ENCODE measurements at places on chromosomes 2 and 18. TPM values are rescaled to one million over a fixed set of nuclear protein-coding genes. Genes with fewer than 3 reads are reported as not detected.

GRCh38 chr18:48943736-48944527, 6.8 kb downstream of the SMAD7 start:
- DNase-seq = no peak
- H3K4me1 ChIP-seq = peaks cover 90% of the 10 kb centered on the region
- H3K36me3 ChIP-seq = no peaks in the 10 kb centered on the region
- H3K4me3 ChIP-seq = no peak overlapping the region
- H3K27me3 ChIP-seq = no peaks in the 10 kb centered on the region

DNA sequence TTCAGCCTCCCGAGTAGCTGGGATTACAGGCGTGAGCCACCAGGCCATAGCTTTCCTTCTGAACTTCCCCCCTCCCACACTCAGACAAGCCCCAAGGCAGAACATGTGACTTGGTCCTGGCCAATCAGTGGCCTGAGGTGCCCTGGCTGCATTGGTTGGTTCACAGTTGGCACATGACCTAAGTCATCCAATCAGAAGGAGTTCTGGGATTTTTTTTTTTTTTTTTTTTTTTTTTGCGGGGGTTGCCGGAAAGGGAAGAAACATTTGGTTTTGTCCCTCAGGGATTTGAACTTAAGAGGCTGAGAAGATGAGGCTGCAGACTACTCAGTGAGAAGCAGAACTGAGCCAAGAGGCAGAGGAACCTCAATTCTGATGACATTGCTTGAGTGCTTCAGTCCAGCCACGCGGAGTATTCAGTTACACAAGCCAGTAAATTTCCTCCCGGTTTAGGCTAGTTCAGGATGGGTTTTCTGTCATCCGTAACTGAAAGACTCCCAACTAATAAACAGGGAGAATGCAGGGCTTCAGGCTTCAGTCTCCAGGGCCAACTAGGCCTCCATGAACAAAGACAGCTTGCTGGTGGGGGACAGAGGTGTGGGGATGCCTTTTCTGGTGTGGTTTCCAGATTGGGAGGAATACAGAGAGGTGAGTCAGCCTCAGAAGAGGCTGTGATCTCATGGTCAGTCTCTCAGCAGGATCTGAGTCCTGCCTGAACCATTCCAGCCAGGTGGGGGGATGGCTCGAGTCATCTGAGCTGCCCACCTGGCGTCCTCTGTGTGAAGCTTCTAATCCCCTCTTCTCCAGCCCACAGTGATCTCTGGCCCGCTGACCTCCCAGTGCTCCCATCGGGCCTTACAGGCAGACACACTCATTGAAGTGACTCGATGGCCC, 9.2 kb downstream of the PTMA start:
- no peak overlapping the region for H3K27ac ChIP-seq
- H3K4me3 ChIP-seq = no peak overlapping the region
- no peak for DNase-seq

DNA sequence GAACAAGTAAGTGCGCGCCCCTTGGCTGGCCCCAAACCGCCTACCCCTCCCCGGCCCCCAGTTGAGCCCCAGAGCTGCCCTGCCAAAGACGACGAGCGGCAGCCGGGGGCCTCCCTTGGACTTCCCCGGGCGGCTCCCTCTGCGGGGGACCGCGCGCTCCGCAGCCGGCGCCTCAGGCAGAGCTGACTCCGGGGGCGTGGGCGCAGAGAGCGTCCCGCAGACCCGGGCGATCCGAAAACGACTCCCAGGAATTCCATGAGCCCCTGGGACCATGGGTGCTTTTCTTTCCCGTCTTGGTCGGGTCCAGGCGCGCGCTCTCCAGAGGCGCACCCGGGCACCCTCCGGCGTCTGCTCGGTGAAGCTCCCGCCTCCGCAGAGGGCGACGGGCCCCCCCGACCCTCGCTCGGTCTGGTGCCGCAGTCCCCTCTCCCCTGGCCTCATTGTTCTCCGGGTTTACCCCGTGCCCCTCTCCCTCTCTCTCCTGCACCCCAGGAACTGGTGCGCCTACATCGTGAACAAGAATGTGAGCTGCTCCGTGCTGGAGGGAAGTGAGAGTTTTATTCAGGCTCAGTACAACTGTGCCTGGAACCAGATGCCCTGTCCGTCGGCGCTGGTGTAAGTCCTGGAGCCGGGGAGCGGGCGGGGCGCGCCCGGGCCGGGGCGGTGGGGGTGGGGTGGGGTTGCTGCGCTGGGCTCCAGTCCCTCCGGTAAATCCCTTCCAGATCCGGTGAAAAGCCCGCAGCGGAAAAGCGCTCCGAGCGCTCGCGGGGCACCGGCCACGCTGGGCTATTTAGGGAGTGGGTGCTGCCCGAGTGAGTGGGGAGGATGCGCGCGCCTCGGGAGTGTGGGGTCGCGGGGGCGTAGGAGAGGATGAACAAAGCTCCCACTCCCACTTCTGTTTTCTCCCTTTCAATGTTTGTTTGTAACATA, 776 bp downstream of the EMILIN2 start:
- no peak for DNase-seq
- peaks cover 9% of the 10 kb centered on the region for H3K4me1 ChIP-seq
- H3K36me3 ChIP-seq = no peaks in the 10 kb centered on the region
- H3K4me3 ChIP-seq = peak overlapping the region; percentile 62
- no peaks in the 10 kb centered on the region for H3K27me3 ChIP-seq

- H3K4me1 ChIP-seq = peaks cover 3% of the 10 kb centered on the region
- no peak for DNase-seq
These were observed 27.9 kb downstream of the ACVR1 start for GRCh38 chr2:157848213-157848612.

DNA sequence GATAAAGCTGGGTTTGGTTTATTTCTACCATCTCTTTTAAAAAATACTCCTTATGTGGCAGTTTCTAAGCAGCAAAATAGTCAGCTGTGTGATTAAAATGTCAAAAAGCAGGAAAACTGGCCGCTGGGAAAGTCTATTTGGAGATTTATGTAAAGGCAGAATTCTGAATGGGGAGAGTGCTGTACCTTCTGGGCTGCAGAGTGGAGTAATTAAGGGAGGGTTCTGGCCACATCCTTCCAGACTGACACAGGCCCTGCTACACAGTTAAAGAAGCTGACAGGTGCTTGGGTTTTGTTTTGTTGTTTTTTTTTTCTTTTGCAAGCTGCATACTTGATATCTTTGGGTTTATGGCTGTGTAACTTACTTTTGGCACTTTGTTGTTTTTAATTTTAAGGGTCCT, 157.2 kb downstream of the WDSUB1 start:
- H3K27ac ChIP-seq = peak overlapping the region; percentile 7
- no peak overlapping the region for H3K4me3 ChIP-seq
- DNase-seq = no peak
- peaks cover 3% of the 10 kb centered on the region for H3K36me3 ChIP-seq

DNA sequence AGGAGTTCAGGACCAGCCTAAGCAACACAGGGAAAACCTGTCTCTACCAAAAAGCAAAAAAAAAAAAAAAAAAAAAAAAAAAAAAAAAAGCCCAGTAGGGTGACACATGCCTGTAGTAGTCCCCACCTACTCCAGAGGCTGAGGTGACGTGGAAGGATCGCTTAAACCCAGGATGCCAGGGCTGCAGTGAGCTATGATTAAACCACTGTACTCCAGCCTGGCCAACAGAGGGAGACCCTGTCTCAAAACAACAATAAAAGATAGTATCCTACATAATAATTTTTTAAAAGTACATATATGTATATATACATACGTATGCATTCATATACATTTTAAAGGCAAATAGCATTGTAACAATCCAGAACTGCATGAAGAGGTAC, 51.7 kb downstream of the SOS1 start:
- no peak overlapping the region for H3K4me3 ChIP-seq
- no peak overlapping the region for H3K27ac ChIP-seq
- no peak for DNase-seq
- no peaks in the 10 kb centered on the region for H3K4me1 ChIP-seq

DNA sequence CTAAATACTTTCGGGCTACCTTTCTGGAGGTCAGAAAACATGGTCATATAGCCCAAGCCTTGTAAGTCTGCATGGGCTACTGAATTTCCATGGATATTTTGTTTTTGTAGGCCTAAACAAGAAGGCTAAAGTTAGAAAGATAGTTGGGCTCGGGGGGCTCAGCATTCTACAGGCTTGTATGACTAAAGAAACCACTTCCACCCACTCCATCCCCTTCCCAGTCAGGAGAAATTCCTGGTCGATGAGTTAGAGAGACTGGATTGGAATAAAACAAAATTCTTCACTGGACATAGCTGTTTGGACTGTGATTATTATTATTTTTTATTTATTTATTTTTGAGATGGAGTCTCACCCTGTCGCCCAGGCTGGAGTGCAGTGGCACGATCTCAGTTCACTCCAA, 539.4 kb upstream of the TNP1 start:
- no peaks in the 10 kb centered on the region for H3K36me3 ChIP-seq
- DNase-seq = no peak
- no peak overlapping the region for H3K27ac ChIP-seq
- no peak overlapping the region for H3K4me3 ChIP-seq
- H3K27me3 ChIP-seq = no peaks in the 10 kb centered on the region
- peaks cover 36% of the 10 kb centered on the region for H3K4me1 ChIP-seq

- no peak overlapping the region for H3K27ac ChIP-seq
- H3K4me1 ChIP-seq = no peaks in the 10 kb centered on the region
- no peaks in the 10 kb centered on the region for H3K36me3 ChIP-seq
- no peak overlapping the region for H3K4me3 ChIP-seq
These were observed 739.4 kb upstream of the RAB6C start for GRCh38 chr2:129240061-129240460.

DNA sequence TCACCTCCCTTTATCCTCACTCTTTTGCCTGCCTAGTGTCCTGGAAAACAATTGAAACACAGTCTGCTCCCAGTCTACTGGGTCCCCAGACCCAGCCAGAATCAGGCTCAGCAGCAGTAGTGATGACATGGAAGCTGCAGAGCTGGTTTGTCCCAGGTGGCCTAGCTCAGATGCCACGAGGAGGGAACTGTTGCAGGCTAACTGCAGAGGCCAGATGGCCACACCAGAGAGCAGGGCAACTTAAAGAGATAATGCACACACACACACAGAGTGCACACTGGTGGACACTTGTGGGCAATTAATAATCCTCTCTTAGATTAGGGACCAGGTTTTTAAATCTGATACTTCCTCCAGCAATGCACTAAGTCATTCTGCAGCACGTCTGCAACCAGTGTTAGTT, 42.4 kb downstream of the GYPC start:
- no peaks in the 10 kb centered on the region for H3K27me3 ChIP-seq
- H3K36me3 ChIP-seq = peaks cover 45% of the 10 kb centered on the region
- DNase-seq = no peak

- H3K27me3 ChIP-seq = no peaks in the 10 kb centered on the region
- no peaks in the 10 kb centered on the region for H3K36me3 ChIP-seq
- no peak for DNase-seq
- peak overlapping the region; percentile 34 for H3K27ac ChIP-seq
- H3K4me1 ChIP-seq = peaks cover 23% of the 10 kb centered on the region
These were observed 155.8 kb downstream of the SH3RF3 start for GRCh38 chr2:109284826-109285225.

- no peaks in the 10 kb centered on the region for H3K4me1 ChIP-seq
- H3K36me3 ChIP-seq = no peaks in the 10 kb centered on the region
- H3K27ac ChIP-seq = no peak overlapping the region
- no peak overlapping the region for H3K4me3 ChIP-seq
- H3K27me3 ChIP-seq = no peaks in the 10 kb centered on the region
- no peak for DNase-seq
These were observed 10.1 kb downstream of the MYO1B start for GRCh38 chr2:191255271-191255670.

DNA sequence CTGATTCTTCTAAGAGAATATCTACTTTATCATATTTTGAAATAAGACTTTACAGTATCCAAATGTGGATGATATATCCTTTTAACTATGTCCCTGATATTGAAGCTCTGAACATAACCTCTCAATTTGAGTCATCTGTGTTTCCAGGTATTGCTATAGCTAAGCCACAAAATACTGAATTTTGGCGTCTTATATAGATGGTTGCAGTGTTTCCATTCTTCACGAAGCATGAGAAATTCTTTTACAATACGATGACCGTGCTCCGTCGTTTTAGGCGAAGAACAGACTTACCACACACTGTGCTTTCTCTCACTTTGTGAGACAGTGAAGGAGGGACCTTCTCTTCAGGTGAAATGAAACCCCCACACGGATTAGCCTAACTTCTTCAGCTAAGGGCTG, 45.3 kb downstream of the LRRFIP1 start:
- peaks cover 71% of the 10 kb centered on the region for H3K4me1 ChIP-seq
- no peak overlapping the region for H3K4me3 ChIP-seq
- no peaks in the 10 kb centered on the region for H3K27me3 ChIP-seq
- DNase-seq = no peak
- peak overlapping the region; percentile 90 for H3K27ac ChIP-seq
- H3K36me3 ChIP-seq = no peaks in the 10 kb centered on the region

DNA sequence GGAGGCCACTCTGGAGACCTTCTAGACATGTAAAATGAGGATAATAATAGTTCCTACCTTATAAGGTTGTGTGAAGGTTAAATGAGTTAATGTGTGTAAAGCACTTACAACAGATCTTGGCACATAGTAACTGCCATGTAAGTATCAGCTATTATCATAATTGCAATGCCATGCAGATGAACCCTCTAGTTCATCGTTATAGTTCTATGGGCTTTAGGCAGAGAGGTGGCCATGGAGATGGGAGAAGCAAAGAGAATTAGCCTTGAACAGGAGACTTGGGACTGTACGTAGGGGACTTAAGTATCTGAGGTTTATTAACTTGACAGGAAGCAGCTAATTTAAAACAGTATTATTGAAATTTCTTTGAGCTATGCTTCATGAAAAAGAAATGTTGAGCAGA, 151.8 kb downstream of the PIK3C3 start:
- no peaks in the 10 kb centered on the region for H3K4me1 ChIP-seq
- H3K36me3 ChIP-seq = no peaks in the 10 kb centered on the region
- no peak overlapping the region for H3K27ac ChIP-seq
- no peaks in the 10 kb centered on the region for H3K27me3 ChIP-seq

Gene FAP
- 1.3 TPM for total RNA-seq

Gene PKDCC
- 0.53 TPM for total RNA-seq

Gene USP14
- total RNA-seq = 31.1 TPM

Gene DYSF
- total RNA-seq = 5.5 TPM

Gene GNLY
- 1.2 TPM for total RNA-seq

Gene RFX8
- total RNA-seq = 0.57 TPM

Gene MRO
- total RNA-seq = 0.83 TPM

Gene SPP2
- not detected for total RNA-seq

Gene KHK
- 1.5 TPM for total RNA-seq

Data from esophagus squamous epithelium (tissue), 5 donors.